ENCODE measurements at places on chromosomes 1 and 21.

- peak; percentile 60 for DNase-seq
Observed at GRCh38 chr1:64539781-64540218, 69.9 kb downstream of the CACHD1 start.

- DNase-seq: no peak
Observed at GRCh38 chr1:206116191-206116872, 856 bp downstream of the AVPR1B start.

GRCh38 chr1:9279172-9279840, 13.4 kb upstream of the SPSB1 start:
- no peak for DNase-seq

- peak; percentile 28 for DNase-seq
Observed at GRCh38 chr21:45405819-45406762, 1.1 kb downstream of the COL18A1 start.

DNA sequence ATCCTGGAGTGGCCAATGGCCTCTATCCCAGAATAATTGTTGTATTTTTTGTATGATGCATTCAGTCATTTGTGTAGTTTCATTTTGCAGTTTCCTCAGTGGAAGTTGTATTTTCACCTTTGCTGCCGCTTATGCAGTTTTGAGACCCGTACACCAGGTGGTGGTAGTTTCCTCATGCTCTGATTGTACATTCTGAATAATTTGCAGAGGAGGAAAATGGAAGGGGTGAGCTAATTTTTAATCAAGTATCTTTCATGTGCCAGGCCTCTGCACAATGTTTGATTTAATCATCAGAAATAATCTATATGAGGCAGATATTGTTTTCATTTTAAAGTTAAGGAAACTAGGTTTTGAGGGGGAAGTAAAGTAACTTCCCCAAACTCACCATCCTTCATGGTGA, 29.5 kb downstream of the HLX start:
- DNase-seq: no peak

DNA sequence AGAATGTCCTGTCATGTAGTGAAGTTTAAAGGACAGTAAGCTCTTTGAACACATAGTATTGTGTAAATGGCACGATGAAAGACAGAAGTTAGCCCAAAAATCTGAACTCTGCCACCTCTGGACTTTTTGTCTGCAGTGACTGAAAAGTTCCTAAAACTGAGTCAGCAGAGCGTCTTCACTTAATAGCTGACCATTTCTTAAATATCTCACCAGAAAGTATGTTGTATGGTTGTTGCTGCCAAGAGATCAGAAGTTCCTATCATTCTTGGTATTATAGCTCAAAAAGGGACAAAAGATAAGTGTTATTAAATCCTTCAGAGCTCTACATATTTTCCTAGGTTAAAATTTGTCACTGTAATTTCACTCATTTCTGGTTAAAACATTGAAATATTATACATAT, 1003.0 kb downstream of the TTLL7 start:
- DNase-seq: no peak

DNA sequence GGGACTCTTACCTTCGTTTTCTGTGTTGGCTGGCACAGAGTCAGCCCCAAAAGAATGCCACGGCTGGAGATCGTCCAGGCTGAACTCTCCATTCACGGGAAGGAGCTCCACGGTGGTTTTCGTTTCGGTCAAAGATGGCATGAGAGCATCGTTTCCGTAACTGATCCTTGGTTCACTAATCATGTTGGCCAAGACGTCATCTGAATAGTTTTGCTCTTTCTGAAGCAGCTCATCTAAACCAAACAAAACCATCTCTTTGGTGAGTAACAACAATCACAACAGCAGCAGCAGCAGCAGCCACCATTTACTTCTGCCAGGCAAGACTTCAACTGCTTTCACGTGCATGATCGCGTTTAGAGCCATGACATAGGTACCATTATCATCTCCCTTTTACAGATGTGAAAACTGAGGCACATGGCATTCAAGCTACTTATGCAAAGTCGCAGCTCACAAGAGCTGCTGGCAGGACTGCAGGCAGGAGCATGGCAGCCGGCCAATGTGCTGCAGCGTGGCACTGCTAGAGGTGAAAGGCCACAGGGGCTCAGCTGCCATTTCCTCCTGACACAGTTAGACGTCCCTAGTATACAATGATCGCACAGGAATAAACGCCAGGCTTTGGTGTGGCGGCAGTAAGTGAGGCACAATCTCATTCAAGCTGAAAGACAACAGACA, 177.1 kb downstream of the GABPA start:
- no peak for DNase-seq

GRCh38 chr1:3819771-3820200, 23.5 kb upstream of the LRRC47 start:
- peak; percentile 8 for DNase-seq

DNA sequence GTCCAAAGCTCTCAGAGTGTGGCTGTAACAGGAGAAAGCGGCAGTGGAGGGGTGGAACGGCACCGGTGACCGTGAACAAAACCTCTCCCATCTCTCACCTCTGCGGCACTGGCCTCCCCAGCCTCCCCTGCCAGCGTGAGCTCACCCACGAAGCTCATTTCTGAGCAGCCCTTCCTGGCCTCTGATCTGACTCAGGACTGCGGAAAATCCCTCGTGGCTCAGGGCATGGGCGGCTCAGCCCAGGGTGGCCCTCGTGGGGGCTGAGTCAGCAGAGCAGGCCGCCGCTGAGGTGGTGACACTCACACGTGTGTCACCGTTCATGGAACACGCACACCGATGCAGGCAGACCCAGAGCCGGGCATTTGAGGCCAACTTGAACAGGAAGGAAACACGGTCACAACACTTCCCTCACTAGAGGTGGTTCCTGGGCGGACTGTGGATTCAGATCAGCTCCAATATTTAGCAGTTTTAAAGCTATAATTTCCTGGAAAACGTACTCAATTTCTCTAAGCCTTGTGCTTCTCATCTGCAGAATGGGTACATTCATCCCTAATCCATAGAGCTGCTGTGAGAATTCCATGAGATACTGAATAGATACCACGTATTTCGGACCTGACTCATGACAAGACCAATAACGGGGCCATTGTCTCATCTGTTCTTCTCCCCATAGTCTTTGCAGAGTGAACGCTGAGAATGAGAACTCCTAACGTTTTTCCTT, 115.0 kb upstream of the TMPRSS2 start:
- no peak for DNase-seq

GRCh38 chr21:39110431-39110830, 72.8 kb downstream of the PSMG1 start:
- DNase-seq: no peak

GRCh38 chr1:222068101-222068500, 326.2 kb upstream of the DUSP10 start:
- DNase-seq: no peak

- DNase-seq: no peak
Observed at GRCh38 chr1:211559222-211560010, 19.5 kb downstream of the SLC30A1 start.

- no peak for DNase-seq
Observed at GRCh38 chr1:65105596-65105995, 42.4 kb upstream of the AK4 start.

DNA sequence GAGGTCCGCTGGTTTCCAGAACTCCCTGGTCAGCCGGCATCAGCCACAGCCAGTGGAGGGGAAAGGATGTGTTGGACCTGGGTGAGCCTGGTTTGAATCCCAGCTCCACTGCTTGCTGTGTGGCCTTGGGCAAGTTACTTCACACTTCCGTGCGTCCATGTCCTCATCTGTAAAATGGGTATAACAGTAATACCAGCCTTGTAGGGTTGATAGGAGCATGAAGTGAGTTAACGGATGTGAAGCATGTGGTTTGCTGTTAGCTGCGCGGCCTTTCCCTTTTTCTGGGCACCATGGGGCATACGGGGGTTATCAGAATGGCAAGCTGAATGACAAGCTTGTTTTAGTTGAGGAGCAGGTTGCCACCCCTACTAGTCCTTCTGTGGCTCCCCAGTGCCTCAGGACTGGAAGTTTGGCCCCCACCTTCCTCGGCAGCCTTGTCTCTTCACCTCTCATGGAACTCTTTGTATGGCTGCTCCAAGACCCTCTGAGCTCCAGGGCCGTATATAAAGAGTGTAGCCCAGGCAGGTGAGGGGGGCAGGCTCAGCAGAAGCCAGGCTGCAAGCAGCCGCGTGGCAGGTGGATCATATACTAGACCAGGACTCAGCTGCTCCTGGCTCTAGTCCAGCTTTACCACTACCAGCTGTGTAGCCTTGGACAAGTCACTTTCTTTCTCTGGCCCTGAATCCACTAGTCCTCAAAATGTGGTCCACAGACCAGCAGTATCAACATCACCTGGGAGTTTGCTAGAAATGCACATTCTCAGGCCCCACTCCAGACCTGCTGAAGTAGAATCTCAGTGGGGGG, 95.4 kb downstream of the LACTBL1 start:
- DNase-seq: no peak

- DNase-seq: no peak
Observed at GRCh38 chr1:43279666-43280065, 5.7 kb downstream of the C1orf210 start.

- DNase-seq: no peak
Observed at GRCh38 chr1:175841738-175842187, 98.4 kb upstream of the TNR start.

- DNase-seq: no peak
Observed at GRCh38 chr21:31164713-31165694, 126.7 kb upstream of the KRTAP19-8 start.

DNA sequence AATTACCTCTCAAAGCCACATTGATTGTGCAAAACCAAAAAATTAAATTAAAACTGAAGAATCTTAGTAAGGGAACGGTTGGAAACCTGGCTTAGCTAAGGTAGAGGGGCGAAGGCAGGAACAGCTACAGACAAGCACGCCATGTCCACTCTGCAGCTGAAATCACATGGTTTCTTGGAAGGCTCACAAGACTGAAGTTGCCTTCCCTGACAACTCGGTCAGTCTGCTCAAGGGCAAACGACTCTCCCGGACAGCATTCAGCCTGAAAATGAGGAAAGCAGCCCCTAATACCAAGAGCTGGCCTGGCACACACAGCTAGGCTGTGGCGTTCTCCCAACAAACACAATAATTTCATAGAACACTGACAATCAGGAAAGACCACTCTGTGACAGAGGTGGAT, 22.7 kb upstream of the BECN2 start:
- DNase-seq: no peak

GRCh38 chr1:193931356-193931755, 744.9 kb upstream of the B3GALT2 start:
- no peak for DNase-seq

DNA sequence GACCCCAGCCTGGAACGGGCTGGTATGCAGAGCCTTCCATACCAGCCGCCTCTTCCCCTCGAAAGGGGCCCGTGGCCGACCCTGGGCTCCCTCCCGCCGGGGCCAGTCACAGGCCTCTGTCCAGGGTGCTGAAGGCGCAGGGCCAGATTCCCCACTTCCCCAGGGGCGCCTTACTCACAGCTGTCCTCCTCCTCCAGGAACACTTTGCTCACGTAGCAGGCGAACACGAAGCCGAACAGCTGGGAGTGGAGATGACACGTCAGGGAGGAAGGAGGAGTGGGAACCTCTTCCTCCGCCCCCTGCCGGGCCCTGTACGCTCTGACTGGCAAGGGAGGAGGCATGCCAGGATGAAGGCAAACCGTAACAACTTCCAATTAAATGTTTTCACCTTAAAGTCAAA, 57.3 kb downstream of the NKAIN1 start:
- DNase-seq: peak; percentile 58

DNA sequence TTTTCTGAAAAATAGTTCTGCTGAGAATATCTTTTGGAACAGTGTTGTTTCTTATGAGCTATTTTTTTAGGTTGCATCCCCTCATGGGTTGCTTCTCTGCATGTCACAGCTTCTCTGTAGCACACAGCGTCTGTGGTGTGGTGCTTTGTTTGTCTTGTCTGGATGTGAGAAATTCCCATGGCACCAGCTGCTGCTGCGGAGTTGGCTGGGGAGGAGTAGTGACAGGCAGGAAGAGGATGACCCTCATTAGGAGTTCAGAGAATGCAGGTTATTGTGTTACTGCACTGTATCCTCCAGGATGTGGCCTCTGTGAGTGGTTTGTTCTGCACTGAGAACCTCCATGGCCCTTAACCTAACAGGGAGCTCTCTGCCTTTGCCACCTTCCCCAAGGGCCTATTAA, 64.8 kb downstream of the TSEN15 start:
- DNase-seq: no peak

GRCh38 chr1:203686091-203686632, 59.5 kb downstream of the ATP2B4 start:
- no peak for DNase-seq

DNA sequence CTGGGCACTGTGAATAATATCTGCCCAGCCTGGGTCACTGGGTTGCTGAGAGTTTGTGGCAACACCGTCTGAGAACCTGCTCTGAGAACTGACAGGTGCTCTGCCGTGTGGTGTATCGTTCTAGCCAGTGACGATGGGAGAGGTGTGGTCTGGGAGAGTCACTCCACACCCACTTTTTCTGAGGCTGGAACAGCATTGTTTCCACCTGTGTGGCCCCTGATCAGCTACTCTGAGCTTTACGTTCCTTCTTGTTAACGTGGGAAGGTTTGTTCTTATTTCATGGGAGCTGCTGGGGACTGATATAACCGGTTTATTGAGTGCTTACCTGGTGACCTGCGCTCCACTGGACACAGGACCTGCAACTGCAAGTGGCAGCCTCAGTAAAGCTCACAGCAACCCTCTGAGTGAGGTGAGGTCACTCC, 34.8 kb upstream of the TENT5C start:
- peak; percentile 70 for DNase-seq

DNA sequence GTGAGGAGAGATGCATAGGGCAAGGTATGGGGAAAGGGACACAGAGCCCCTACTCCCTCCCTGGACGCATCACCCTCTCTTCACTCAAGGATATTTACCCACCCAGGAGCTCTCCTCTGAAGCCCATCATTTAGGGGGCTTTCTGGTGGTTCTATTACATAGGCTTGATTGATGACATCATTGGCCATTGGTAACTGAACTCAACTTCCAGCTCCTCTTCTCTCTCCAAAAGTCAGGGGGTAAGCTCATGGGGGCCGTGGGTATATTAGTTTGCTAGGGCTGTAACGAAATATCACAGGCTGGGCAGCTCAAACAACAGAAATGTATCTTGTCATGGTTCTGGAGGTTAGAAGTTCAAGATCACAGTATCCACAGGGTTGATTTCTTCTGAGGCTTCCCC, 110.8 kb downstream of the DSCAM start:
- DNase-seq: no peak

DNA sequence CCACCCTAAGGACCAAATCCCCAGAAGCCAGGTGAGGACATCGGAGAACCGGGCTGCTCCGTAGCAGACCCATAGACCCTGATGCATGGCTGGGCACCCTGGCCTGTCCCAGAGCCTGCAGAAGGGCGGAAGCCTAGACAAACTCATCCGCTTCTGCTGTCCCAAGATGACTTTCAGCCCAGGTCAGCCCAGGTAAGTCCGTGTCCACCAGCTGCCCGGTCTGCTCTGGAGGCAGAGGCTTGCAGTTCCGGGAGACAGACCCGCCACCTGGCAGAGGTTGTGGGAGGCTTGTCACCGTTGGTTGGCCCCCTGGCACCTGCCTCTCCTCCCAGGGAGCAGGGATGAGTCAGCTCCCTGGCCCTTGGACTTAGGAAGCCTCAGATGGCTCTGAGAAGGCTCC, 22.8 kb upstream of the POFUT2 start:
- peak; percentile 30 for DNase-seq

DNA sequence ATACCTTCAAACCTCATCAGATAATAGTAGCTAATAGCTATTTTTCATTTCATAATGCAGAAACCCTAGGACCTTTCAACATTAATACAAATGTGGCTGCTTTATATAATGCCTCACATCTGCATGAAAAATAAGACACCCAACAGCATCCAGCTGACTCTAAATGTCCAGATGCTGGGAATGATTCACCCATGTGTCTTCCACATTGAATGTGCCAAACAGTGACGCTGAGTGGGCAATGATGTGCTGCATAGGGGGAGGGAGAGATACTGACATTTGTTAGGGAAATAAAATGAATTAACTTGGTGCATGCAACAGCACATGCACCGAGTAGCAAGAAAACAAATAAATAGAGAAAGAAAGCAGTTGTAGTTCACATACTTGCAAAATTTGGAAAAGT, 199.3 kb downstream of the DSCAM start:
- no peak for DNase-seq
